A549 treated with GW870086 at 1 μM for 4 hours (cell line): ENCODE measurements at places on chromosomes 11 and 22. TPM values are rescaled to one million over a fixed set of nuclear protein-coding genes. Genes with fewer than 3 reads are reported as not detected.

Gene KRTAP5-7
- total RNA-seq, result not detected in 5 replicates

Gene IGLL1
- not detected in 5 replicates for total RNA-seq

Gene BTG4
- 0.25 TPM in 1 of 5 replicates, not detected in the others for total RNA-seq

Gene RIN1
- 25.9 to 37.9 TPM (median 35.9 TPM) in 5 replicates for total RNA-seq

Gene CCDC179
- total RNA-seq, result not detected in 5 replicates

Gene OR5A1
- not detected in 5 replicates for total RNA-seq

Gene C11orf21
- not detected in 5 replicates for total RNA-seq

Gene VSIG10L2
- 0.12 TPM in 1 of 5 replicates, not detected in the others for total RNA-seq

Gene MRPL40
- total RNA-seq, result 41.5 to 55.9 TPM (median 46.7 TPM) in 5 replicates

Gene KDM4E
- total RNA-seq, result not detected in 5 replicates

Gene SCGB1C1
- not detected in 5 replicates for total RNA-seq
